ENCODE measurements at places on chromosomes 11 and 22. TPM values are rescaled to one million over a fixed set of nuclear protein-coding genes. Genes with fewer than 3 reads are reported as not detected.

GRCh38 chr11:77457340-77457739 lies 16.6 kb downstream of the PAK1 start:
- H3K27ac ChIP-seq = no peak overlapping the region
- DNase-seq = no peak
- H3K36me3 ChIP-seq = no peaks in the 10 kb centered on the region

DNA sequence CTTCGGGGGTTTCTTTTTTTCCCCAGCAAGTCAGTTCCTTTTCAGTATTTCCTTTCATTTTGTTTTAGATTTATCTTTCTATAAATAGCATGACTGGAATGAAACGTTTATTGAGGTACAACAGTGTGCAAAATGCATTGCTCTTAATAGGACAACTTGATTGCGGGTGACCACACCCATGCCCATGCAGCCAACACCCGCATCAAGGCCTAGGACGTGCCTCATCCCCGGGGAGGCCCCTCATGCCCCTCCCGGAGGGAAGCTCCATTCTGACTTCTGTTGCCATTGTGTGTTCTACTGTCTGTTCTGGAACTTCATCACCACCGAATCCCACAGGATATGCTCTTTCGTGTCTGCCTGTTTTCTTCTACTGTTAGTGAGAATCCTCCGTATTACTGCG lies 82.2 kb downstream of the RPS6KA4 start:
- no peak overlapping the region for H3K27ac ChIP-seq
- no peaks in the 10 kb centered on the region for H3K4me1 ChIP-seq
- H3K4me3 ChIP-seq = no peak overlapping the region
- peaks cover 57% of the 10 kb centered on the region for H3K27me3 ChIP-seq
- DNase-seq = no peak

DNA sequence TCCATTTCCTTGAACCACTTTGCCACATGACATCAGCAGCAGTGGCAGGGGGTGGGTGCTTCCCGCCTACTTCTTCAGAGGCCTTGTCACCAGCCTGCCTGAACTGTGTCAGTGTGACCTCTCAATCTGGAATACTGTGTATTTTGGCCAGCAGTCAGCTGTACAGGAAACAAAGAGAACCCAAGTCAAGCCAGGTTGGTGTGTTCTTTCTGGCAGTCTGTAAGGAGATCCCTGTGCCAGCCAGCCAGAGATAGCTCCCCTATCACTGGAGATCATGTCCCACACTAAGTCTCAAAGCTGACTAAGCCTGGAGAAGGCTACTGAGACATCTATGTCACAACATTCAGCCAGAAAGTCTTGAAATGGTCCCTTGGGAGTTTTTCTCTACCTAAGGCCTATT lies 142.1 kb downstream of the TRPC6 start:
- no peak for DNase-seq
- H3K27me3 ChIP-seq = no peaks in the 10 kb centered on the region
- H3K4me1 ChIP-seq = peaks cover 10% of the 10 kb centered on the region
- no peak overlapping the region for H3K4me3 ChIP-seq
- no peaks in the 10 kb centered on the region for H3K36me3 ChIP-seq
- no peak overlapping the region for H3K27ac ChIP-seq

DNA sequence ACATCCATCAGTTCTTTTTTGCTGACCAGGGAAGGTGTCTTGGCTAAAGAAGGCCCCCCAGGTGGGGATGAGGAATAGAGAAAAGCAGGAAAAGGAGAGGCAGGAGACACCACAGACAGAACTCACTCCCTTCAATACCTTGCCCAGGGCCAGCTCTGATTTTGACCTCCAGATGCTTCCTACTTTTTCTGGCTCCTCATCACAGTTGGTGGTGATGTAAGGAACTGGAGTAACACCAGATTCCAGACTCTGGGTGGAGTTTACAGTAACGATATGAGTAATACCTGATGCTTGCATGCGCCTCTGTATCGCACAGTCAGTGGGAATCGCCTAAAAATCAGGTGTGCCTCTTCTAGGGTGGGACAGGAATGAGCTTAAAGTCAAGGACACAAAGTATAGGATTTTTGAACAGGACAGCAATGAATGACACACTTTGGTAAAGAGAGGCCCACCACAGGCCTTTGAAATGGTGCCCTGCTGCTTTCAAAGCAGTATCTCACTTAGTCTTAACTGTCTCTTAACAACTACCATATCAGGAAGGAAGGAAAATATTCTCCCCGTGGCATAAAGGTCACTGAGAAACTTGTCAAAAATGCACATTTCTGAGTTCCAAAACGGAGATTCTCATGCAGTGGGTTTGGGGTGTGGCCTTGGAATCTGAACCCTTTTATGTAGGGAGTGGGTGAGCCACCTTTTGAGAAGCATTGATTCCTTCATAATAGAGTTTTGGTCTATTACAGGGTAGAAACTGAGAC lies 140.8 kb downstream of the SNX19 start:
- no peaks in the 10 kb centered on the region for H3K36me3 ChIP-seq
- no peaks in the 10 kb centered on the region for H3K27me3 ChIP-seq
- H3K27ac ChIP-seq = peak overlapping the region; percentile 43
- H3K4me1 ChIP-seq = peaks cover 52% of the 10 kb centered on the region
- H3K4me3 ChIP-seq = no peak overlapping the region
- DNase-seq = no peak

The HEPHL1 gene
- not detected for total RNA-seq

DNA sequence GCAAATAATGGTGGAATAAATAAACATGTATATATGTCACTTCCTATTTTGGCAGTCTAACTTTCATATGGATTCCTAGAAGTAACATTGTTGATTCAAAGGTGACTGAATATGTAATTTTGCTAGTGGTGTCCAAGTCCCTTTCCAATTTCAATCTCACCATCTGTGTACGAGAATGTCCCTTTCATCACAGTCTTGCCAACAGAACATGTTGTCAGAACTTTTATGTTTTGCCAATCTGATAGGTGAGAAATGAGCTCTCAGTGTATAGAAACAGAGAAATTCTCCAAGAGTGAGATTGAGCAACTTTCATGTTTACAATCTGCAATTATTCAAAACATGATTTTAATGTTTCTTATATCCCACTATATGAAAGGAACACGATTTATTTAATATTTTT lies 167.5 kb downstream of the CNTN5 start:
- no peaks in the 10 kb centered on the region for H3K27me3 ChIP-seq
- no peaks in the 10 kb centered on the region for H3K4me1 ChIP-seq
- no peak for DNase-seq
- no peak overlapping the region for H3K4me3 ChIP-seq
- no peaks in the 10 kb centered on the region for H3K36me3 ChIP-seq
- H3K27ac ChIP-seq = no peak overlapping the region

The MOGAT2 gene
- not detected for total RNA-seq

The SUSD2 gene
- 0.05 TPM for total RNA-seq

DNA sequence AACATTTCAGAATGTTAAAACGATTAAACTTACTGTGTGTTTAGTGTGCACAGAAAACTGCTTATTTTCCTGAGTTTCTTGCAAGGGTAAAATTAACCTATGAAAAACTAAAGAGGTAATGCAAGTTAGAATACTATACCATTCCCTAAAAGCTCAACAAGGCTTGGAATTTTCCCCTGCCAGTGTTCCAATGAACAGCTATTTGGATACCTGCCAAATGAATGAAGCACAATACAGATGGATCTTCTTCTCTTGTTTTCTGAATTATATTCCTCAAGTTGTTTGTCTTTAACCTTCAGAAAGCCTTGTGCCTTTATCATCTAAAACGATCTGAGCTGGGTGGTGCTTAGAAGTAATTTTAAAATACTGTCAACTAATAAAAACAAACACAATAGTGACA lies 204.5 kb downstream of the LRRC4C start:
- H3K4me3 ChIP-seq = no peak overlapping the region
- no peaks in the 10 kb centered on the region for H3K4me1 ChIP-seq

GRCh38 chr11:71235719-71236118 lies 16.7 kb downstream of the SHANK2 start:
- no peak overlapping the region for H3K27ac ChIP-seq
- H3K4me3 ChIP-seq = no peak overlapping the region
- DNase-seq = no peak
- no peaks in the 10 kb centered on the region for H3K27me3 ChIP-seq
- peaks cover 14% of the 10 kb centered on the region for H3K4me1 ChIP-seq

DNA sequence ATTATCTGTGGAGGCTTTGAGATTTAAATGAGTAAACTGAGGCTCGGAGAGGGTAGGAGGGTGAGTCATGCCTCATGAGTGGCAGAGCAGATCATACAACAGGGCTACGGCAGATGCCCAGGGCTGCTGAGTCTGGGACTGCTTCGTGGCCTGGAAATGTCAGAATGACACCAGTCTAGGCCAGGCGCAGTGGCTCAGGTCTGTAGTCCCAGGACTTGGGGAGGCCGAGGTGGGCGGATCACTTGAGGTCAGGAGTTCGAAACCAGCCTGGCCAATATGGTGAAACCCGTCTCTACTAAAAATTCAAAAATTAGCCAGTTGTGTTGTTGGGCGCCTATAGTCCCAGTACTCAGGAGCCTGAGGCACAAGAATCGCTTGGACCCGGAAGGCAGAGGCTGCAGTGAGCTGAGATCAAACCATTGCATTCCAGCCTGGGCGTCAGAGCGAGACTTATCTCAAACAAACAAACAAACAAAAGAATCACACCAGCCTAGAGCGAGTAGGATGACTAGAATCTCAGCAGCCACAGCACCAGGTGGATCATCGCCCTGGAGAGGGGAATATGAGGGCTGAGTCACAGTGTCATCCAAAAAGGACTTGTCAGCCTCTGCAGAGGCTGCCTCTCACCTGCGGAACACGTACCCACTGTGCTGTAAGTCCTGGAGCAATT lies 48.6 kb upstream of the ADA2 start:
- H3K4me1 ChIP-seq = no peaks in the 10 kb centered on the region
- no peak for DNase-seq
- no peaks in the 10 kb centered on the region for H3K36me3 ChIP-seq

The C1QTNF5 gene
- 0.11 TPM for total RNA-seq

GRCh38 chr22:39176143-39176713 lies 23.7 kb upstream of the CBX7 start:
- no peak overlapping the region for H3K4me3 ChIP-seq
- H3K27ac ChIP-seq = peak overlapping the region; percentile 96
- H3K27me3 ChIP-seq = no peaks in the 10 kb centered on the region
- no peaks in the 10 kb centered on the region for H3K36me3 ChIP-seq
- DNase-seq = peak; percentile 93

GRCh38 chr22:38955926-38956325 lies 1.5 kb upstream of the APOBEC3A start:
- H3K4me1 ChIP-seq = no peaks in the 10 kb centered on the region
- no peak overlapping the region for H3K27ac ChIP-seq
- no peak overlapping the region for H3K4me3 ChIP-seq
- peaks cover 10% of the 10 kb centered on the region for H3K27me3 ChIP-seq
- H3K36me3 ChIP-seq = no peaks in the 10 kb centered on the region

DNA sequence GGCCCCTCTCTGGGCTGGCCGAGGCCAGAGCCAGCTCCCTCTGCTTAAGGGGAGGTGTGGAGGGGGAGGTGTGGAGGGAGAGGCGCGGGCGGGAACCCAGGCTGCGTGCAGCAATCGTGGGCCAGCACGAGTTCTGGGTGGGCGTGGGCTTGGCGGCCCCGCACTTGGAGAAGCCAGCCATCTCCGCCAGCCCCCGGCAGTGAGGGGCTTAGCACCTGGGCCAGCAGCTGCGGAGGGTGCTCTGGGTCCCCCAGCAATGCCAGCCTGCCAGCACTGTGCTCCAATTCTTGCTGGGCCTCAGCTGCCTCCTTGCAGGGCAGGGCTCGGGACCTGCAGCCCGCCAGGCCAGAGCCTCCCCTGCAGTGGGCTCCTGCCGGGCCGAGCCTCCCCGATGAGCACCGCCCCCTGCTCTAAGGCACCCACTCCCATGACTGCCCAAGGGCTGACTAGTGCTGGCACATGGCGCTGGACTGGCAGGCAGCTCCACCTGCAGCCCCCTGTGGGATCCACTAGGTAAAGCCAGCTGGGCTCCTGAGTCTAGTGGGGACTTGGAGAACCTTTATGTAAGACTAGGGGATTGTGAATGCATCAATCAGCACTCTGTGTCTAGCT lies 96.7 kb upstream of the OR9G4 start:
- no peak for DNase-seq
- H3K4me1 ChIP-seq = no peaks in the 10 kb centered on the region
- H3K27me3 ChIP-seq = 0 out of 2 replicates have a peak, but pooled peaks cover 5% of the 10 kb centered on the region
- no peaks in the 10 kb centered on the region for H3K36me3 ChIP-seq

DNA sequence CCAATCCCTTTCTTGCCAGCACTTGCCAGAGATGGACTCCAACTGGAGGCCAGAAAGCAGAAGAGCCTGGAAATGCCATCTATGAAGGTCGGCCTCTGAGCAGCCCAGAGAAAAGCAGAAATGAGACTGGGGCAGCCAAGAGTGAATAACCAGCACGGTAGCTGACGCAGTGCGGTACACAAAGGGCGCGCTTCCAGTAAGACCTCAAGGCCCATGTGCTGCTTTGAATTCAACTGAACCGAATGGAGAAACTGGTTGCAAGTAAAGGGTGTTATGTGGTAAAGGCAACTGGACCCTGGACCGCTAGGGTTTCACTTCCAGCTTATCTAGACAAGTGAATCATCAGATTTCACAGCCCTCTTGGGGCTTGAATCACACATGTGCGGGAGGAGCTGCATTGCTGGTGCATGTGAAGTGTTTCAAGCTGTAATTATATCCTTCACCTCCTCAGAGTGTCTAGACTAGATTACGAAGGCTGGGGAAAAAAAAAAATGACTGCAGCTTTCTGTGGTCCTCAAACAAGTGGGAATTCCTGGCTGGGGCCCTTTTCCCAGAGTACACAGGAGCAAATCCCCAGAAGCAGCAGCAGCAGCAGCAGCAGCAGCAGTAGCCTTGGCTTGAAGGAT lies 128.9 kb downstream of the CCDC34 start:
- no peaks in the 10 kb centered on the region for H3K27me3 ChIP-seq
- no peaks in the 10 kb centered on the region for H3K36me3 ChIP-seq
- H3K4me1 ChIP-seq = peaks cover 28% of the 10 kb centered on the region
- H3K27ac ChIP-seq = peak overlapping the region; percentile 51
- H3K4me3 ChIP-seq = no peak overlapping the region

DNA sequence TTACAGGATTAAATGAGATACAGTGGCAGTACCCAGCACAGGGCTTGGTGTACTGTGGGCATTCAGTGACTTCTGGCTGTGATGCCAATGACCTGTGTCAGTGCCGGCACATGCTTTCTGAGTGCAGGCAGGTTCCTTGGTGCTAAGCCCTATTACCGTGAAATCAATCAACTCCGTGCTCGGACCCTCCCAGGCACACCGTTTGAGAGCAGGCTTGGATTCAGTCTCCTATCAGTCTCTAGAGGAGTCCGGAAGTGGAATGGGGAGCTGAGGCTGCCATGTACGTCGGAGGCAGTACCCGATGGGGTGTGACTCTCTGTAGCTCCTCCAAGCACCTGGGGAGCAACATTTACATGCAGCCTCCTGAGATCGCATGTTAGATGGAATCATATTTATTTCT lies 42.6 kb downstream of the CACNG2 start:
- no peak overlapping the region for H3K4me3 ChIP-seq
- H3K27ac ChIP-seq = no peak overlapping the region
- H3K36me3 ChIP-seq = no peaks in the 10 kb centered on the region
- H3K4me1 ChIP-seq = peaks cover 20% of the 10 kb centered on the region

DNA sequence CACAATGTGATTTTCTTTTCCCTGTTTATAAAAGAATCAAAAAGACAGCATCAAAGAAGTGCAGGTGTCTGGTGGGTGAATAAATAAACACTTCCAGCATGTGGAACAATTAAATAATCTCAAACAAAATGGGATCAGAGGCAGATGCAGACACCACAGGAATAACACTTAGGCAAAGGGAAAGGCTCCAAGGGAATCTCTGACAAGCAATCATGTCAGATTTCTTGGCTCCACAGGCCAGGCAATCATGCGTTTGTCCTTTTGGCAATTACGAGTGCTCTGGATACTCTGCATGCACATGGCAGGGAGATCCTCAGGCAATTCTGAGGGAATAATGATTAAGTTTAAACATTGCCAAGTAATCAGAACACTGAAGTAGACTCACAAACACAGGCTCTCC lies 403.5 kb upstream of the LUZP2 start:
- H3K27me3 ChIP-seq = no peaks in the 10 kb centered on the region
- H3K36me3 ChIP-seq = no peaks in the 10 kb centered on the region
- H3K27ac ChIP-seq = no peak overlapping the region
- no peak overlapping the region for H3K4me3 ChIP-seq
- H3K4me1 ChIP-seq = no peaks in the 10 kb centered on the region

The CBLIF gene
- not detected for total RNA-seq

The CREB3L1 gene
- total RNA-seq = 12.1 TPM
